Thoracic aorta (tissue), 2 donors: ENCODE measurements at places on chromosomes 3 and 15.

DNA sequence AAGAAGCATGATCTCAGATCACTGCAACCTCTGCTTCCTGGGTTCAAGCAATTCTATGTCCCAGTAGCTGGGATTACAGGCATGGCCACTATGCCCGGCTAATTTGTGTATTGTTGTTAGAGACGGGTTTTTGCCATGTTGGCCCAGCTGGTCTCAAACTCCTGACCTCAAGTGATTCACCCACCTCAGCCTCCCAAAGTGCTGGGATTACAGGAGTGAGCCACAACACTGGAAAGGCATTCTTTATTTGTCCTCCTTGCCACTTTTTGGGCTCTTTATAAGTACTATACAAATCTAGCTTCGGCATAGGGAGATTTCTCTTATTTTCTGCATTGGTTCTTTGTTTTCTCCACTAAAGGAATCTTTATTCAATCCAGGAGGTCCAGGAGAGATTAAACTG is 18.6 kb downstream of the CMTM8 start:
- no peak for DNase-seq

- DNase-seq = no peak
Observed at GRCh38 chr15:49494842-49495241, 71.8 kb downstream of the FGF7 start.

GRCh38 chr3:72157748-72158638 is 373.0 kb upstream of the PROK2 start:
- DNase-seq = no peak

DNA sequence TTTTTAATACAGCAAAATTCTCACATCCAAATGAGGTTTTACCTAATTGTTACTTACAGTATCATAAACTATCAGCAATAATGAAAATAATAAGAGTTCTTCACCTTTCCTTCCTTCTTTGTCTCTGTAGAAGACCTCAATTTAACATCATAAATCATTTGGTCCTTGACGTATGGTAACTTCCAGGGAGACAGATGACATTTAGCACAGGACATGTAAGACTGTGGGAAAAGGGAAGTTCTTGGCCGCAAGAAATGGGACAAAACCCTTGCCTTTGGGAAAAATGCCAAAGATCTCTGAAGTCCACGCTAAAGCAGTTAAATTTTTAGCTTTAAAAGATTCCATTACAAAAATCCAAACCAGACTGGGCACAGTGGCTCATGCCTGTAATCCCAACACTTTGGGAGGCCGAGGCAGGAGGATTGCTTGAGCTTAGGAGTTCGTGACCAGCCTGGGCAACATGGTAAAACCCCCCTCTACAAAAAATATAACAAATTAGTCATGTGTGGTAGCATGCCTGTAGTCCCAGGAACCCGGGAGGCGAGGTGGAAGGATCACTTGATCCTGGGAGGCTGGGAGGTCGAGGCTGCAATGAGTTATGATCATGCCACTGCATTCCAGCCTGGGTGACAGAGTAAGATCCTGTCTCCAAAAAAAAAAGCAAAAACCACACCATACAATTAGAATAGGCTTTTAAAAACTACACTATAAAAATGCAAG is 8.8 kb downstream of the PTPN9 start:
- DNase-seq = no peak

- no peak for DNase-seq
Observed at GRCh38 chr3:15520804-15521572, 518 bp downstream of the COLQ start.

DNA sequence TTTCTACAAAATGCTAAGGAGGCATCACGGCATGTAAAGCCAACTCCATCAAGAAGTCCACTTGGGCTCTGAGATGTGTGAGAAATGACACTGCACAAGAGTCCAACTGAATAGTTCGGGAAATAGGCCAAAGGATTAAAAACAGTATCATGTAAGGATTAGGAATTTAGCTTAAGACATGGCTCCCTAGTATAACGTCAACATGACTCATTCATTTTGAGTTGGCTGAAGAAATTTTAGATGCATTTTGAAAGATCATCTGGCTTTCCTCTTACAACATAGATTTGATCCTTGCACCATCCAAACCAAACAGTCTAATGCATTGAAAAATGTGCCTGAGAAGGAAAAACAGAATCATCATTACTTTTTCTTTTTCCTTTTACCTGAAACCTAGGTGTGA is 109.3 kb upstream of the MME start:
- no peak for DNase-seq

DNA sequence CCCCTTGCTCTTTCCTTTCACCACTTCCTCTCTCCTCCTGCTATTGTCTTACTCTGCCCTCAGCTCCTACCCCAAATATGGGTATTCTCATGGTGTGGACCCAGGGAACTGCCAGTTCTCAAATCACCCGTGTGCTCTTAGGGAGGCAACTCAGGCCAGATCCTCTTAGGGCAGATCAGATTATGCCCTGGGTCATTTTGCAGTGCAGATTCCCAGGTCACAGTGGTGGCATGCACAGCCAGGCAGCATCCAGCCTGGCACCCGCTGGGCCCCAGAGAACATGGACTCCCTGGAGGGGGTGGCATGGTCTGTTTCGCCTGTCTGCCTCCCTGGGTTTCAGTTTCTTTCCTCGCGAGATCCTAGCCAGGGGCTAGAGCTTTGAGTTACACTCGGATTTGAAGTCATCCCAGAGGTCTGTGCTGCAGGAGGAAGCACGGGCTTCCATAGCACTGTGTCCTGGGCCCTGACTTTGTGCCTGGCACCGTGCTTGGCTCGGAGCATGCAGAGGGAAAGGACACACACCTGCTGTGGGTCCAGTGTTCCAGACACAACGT is 96.1 kb downstream of the TOP2B start:
- no peak for DNase-seq

GRCh38 chr3:50550079-50550736 is 17.3 kb downstream of the C3orf18 start:
- DNase-seq = no peak

DNA sequence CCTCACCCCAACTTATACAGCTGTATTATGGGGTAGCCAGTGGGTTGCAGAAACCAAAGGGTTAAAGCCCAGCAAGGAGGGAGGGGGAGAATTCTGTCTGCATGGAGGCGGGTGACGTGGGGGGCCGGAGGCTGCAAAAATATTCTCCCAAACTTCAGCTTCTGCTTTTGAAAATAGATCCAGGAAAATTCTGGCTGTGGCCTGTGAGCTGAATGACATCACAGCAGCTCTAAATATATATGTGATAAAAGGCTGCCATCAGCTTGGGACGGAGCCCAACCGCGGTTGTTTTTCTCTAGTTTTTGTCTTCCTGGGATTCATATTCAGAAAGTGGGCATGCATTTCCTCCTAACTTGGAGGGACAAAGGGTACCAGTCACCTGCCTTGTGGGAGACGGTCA is 27.6 kb downstream of the MAPKAPK3 start:
- no peak for DNase-seq

DNA sequence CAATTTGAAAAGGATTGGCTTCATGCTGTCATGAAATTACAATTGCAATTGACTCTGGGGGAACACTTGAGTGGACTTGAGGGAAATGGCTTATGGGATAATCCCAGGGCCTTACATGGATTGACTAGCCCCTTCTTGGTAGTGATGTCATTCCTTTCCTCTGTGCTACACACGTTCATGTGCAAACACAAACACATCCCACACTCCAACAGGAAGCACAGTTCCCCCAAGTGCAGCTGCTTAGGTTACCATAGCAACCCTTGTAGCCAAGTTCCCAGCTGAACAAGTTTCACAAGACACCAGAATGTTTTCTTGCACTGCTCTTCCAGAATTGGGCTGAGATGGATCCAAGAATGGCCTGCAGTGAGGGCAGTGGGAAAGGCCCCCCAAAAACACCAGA is 217.0 kb downstream of the ZNF621 start:
- DNase-seq = no peak

- no peak for DNase-seq
Observed at GRCh38 chr15:31273258-31273941, 53.2 kb upstream of the KLF13 start.

DNA sequence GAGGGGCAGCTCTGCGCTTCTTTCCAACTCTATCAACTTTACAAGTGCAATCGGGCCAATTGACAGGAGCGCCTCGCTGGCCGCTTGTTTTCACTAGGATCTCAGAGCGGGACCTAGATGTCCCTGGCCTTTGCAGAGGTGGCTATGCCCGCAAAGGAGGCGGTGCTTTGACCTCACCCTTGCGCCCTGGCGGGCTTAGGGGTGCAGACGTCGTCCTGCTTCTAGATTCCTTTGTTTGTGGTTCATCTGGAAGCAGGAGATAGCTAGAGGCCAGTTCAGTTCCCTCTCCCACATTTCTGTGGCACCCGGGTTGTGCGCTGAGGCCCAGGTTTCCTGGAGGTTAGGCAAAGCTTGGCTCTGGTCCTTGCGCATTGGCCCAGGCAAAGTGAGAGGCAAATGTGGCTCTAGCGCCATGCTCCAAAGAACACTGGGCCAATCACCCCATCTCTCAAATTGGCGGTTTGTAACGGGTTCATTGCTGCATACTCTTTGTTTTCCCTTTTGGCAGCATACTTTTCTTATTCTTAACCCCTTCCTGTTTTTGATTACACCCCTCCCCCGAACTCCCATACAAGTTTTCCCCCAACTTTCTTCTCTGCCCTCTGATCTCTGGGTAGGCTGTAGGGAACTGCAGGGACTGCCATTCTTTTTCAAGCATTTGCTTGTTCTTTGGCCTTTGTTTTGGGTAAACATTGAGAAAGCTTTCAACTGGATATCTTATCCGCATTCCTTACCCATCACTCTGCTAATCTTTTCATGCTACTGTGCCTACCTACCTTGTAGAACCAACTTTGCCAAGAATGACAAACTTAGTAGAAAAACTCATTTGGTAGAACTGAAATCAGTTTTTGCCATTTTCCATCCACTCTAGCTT is 1.4 kb downstream of the PPM1L start:
- no peak for DNase-seq

- DNase-seq = no peak
Observed at GRCh38 chr3:60729056-60729455, 522.2 kb downstream of the FHIT start.

DNA sequence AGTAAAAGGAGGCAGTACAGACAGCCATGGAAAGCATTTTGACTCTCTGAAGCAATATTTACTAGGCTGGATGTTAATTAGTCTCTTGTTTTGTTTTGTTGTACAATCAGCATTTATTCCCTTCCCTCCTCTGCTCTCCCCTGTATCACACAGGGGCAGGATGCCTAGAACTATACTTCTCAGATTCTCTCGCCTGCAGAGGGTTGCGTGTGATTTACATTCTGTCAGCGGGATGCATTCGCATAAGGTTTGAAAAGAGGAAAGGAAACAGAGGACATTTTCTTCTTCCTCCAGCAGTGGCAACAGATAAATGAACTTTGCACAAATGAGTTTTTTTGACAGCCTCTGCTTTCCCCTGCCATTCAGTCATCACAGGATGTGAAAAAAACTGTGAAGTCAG is 188.3 kb downstream of the RSL24D1 start:
- no peak for DNase-seq

GRCh38 chr15:63331456-63331855 is 50.2 kb downstream of the CA12 start:
- no peak for DNase-seq

DNA sequence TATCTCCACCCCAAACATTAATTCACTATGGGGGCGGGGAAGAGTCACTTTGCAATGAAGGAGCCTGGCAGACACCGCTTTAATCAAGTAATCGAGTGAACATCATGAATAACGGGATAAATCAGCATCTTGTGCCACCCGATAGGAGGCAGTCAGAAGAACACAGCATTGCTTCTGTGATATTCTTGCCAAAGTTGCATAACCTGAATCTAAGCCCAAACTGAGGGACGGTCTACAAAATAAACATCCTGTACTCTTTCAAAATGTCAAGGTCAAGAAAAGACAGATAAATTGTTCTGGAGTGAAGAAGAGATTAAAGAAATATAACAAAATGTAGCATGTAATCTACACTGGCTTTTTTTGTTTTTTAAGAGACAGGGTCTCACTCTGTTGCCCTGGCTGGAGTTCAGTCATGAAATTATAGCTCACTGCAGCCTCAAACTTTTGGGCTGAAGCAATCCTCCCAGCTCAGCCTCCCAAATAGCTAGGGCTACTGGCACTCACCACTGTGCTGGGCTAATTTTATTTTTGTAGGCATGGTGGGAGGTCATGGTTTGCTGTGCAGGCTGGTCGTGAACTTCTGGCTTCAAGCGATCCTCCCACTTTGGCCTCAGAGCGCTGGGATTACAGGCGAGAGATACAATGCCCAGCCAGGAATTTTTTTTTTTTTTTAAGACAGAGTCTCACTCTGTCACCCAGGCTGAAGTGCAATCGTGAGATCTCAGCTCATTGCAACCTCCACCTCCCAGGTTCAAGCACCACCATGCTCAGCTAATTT is 20.1 kb upstream of the VWA5B2 start:
- no peak for DNase-seq

DNA sequence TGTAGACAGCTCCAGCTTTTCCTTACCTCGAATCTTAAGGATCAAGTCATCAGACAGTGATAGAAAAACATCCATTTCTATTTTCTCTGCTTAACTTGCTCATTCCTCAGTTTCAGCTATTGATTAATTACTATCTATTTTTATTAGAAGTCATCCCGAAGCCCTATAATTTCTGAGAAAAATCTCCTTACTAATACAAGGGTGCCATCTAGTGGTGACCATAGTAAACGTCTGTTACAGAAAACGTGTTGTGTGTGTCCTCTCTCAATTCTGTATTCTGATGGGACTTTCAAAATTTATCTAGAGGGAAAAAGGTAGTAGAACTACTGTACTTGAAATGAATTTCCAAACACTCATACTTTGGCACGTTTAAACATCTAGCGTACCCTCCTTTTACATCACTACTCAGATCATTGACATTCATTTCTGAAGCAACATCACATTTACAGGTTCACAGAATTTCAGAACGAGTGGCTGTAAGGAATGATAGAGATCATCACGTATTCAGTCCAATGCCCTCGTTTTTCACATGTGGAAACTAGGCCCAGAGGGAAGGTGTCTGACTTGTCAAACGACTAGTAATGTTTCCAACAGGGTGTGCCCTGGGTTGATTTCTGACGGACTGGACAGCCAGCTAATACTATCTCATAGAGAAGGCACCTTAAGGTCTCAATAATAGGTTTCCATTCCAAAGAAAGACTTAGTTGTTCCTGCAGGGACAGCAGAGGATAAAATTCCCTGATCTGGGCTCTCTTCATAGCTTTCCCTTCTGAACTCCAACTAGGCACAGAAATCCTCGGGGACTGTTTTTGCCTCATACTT is 25.6 kb downstream of the HACD2 start:
- DNase-seq = no peak

GRCh38 chr3:129567176-129567705 is 24.3 kb downstream of the H1-8 start:
- DNase-seq = no peak

DNA sequence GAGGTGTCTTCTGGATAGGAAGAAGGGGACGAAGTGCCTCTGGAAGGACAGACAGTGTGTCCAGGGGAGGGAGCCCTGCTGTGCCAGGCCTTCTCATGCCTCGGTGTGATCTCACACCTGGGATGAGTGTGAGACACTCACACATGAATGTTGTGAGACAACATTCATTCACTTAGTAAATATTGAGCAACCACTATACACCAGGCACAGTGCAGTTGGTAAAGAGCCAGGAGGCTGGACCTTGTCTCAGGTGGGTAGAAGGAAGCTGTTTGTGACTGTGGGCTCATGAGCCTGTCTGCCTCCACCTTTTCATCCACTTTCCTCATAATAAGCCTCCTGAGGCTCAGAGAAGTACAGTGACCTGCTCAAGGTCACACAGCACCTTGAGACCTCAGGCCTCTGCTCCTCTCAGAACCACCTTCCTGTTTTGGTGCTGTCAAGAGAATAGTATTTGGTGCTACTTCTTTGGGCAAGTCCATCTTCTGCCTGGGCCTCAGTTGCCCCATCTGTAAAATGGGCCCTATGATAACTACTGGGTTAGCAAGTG is 20.9 kb downstream of the SLC6A6 start:
- DNase-seq = no peak
